ENCODE measurements at places on chromosomes 2 and 18.

DNA sequence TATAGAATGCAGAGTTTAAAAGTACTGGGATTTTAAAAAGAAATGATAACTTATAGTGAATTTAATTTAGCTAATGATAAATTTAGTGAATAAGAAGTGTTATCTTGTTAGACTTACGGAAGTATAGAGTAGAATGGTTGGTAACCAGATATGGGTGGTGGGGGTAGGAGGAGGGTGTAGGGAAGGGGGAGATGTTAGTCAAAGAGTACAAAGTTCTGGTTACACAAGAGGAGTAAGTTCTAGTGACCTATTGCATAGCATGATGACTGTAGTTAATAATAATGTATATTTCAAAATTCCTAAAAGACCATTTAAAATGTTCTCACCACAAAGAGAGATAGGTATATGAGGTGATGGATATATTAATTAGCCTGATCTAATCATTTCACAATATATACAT lies 184.8 kb upstream of the STON1 start:
- no peak for DNase-seq

DNA sequence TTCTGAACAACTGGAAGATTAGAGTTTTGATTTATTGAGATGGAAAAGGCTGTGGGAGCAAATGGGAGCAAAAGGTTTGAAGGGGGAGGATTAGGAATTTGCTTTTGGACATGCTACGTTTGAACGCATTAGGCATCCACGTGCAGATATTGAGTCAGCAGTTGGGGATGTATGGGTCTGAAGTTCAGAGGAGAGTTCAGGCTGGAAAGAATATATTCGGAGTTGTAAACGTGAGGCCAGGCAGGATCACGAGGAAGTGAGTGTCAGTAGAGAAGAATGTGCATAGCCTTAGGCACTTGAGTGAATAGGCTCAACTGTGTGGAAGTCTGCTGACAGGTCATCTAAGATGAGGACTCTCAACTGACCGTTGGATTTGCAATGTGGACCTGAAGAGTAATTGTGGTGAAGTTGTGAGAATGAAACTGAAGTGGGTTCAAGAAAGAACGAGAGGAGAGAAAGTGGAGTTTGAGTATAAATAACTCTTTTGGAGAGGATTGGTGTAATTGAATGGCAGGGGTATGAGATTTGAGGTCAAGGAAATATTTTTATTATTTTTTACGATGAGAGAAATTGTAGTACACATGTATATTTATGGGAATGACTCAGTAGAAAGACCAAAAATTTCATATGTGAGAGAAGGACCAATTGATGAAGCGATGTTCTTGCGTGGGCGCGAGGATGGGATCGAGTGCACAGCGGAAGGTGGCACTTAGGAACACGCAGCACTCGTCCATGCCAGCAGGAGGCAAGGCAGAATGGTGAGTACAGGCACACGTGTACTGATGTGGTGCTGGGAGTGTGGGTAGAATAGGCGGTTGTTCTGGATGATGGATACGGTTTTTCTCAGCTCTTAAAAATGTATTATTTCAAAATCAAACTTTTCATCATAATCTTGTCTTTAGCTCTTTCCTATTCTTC lies 40.5 kb upstream of the POLE4 start:
- DNase-seq, result no peak

DNA sequence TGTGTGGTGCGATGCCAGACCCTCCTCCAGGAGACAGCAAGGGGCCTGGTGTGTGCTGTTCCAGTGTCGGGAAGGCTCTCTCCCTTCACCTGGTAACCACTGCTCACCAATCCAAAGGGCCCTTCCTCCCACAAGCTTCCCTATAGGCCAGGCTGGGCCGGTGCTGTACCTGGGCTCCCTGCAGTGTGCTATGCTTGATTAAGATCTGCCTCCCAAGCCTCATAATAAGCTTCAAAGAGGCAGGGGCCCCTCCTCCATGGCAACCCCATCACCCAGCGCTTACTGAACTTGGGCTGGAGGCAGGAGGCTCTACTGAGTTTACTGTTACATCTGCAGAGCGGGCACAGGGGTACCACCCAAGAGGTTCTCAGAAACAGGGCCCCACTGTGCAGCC lies 4.5 kb upstream of the MAL start:
- no peak for DNase-seq

- no peak for DNase-seq
Measured at GRCh38 chr18:45057955-45058600, 377.4 kb downstream of the SETBP1 start.

GRCh38 chr18:35076135-35076924 lies 35.1 kb downstream of the MAPRE2 start:
- no peak for DNase-seq
